ENCODE measurements at places on chromosomes 6 and 20.

DNA sequence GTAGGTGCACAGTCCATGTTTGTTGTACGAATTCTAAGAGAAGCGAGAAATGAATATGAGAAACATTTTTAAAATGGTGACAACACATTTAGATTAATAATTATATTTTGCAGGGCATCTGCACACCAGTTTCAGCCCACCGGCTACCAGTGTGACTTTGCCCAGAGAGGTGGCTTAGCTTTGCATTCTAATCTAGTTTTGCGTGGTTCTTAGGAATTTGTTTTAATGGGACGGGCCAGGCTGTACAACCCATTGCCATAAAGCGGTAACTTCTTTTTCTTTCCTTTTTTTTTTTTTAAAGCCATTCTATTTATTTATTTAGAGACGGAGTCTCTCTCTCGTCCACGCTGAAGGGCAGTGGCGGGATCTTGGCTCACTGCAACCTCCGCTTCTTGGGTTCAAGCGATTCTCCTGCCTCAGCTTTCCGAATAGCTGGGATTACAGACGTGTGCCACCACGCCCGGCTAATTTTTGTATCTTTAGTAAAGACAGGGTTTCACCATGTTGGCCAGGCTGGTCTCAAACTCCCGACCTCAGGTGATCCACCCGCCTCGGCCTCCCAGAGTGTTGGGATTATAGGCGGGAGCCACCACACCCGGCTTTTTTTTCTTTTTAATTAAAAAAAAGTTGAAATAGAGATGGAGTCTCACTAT lies 829 bp downstream of the MANBAL start:
- DNase-seq = no peak

DNA sequence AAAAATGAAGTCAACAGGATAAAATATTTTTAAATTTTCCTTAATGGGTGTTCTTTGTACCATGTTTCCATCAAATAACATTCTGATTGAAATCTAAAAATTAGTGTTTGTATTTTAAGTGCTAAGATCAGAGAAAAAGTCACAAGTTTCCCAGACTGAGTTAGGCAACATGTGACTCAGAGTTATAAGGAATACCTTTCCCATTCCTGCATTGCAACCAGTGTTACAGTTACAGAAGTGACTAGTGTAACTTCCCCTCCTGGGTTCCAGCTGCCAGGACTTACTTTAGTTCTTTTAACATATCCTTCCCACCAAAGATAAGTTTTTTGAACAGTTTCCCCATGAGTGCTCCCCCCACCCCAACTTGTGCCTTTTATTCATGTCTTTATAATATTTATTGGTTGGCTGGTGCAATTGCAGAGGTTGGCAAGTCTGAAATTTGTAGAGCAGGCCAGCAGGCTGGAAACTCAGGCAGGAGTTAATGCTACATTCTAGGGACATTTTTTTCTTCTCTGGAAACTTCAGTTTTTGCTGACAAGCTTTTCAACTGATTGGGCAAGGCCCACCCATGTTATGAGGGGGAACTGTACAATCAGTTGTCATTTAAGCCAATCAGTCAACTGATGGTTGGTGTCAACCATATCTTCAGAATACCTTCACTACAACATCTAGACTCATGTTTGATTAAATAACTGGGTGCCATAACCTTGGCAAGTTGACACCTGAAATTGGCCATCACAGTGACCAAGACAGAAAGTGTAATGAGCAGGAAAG lies 22.9 kb upstream of the ESR1 start:
- DNase-seq = no peak

DNA sequence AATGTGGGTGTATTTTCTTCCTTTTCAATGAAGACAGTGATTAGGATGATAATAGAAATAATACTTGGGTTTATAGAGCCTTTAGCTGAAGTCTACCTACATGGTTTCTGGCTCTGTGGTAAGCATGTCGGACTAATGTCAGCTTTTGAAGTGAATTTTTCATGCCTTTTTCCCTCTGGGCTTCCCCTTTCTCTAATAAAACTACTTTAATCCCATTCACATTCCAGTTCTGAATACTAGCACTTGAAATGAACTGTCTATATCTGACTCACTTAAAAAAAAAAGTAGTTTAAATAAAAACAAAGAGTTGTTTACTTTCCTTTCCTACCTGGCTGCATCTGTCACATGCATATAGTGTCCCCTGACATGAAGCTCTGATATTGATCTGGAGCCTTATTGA lies 545.9 kb upstream of the FLRT3 start:
- DNase-seq = no peak

GRCh38 chr6:4451081-4451480 lies 315.7 kb upstream of the ECI2 start:
- DNase-seq = no peak

DNA sequence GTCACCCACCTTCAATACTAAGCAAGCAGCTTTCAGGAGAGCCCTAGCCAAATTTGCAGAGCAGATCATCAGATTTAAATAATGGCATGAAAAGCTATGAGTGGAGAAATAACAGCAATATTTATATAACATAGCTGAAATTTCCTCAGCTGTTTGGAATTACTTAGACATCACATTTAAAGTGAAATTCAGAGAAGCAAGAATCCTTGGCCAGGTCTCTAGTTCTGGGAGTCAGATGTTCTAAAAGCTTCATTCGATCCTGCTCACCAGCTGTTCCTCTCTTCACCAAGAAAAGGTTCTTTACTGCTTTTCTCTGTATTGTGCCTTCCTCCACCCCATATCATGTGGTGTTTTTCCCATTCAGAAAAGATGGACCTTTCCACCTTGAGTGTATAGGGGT lies 152.3 kb upstream of the JAG1 start:
- no peak for DNase-seq

DNA sequence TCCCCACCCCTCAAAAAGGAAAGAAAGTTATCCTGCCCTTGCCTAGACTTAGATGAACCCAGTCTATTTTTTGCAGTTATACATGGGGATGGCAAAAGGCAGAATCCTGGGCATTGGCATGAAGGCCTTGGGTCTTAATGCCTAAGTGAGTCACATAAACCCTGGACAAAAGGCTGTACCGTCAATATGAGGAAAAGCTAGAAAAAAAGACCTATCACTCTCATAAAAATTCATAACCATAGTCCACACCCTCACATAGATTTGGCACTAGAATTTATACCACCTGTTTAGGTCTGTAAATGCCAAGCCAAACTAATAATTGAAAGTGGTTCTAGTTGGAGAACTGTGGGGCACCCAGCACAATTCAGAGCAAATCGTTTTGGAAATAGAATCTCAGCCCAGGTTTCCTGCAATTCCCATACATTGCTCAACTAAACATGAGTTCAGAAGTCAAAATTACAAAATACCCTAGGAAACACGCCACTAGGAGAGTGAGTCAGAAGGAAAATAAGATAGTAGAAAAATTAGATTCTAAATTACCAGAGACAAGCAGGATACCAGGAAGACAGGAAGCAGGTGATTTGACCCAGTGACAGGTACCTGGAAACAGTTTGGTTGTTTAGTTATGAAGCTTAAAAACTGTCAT lies 70.4 kb upstream of the FUCA2 start:
- DNase-seq = no peak

DNA sequence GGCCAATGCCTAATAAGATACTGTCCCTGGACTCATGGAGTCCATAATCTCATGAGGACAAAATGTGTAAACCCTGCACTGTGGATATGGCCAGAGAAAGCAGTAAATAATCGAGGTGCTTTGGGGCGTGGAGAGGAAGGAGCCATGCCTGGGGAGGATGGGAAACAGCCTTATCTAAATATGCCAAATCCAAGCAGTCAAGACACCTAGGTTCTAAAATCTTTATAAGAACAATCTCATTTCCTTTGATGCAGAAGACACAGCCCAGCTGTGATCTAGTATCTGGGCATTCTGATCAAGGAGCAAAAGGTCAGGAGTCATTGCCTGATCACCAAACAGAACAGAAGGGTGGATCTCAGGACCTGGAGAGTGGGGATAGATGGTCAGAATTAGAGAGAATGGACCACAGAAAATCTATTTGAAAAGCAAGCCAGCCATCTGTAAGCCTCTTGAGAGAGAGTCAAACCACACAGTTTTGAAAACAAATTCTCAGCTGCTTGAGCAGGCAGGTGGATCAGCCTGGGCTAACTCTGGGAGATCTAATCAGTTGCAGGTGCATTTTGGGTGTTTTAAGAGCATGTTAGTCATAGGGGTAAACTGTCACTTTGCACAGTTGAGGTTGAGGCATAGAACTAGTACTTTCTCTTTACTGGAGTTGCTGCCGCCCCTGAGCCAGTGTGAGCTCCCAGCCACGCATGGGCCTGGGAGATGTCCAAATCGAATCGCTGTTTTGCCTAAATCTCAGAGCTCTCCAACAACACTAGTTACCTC lies 130.8 kb upstream of the TNFAIP3 start:
- no peak for DNase-seq

DNA sequence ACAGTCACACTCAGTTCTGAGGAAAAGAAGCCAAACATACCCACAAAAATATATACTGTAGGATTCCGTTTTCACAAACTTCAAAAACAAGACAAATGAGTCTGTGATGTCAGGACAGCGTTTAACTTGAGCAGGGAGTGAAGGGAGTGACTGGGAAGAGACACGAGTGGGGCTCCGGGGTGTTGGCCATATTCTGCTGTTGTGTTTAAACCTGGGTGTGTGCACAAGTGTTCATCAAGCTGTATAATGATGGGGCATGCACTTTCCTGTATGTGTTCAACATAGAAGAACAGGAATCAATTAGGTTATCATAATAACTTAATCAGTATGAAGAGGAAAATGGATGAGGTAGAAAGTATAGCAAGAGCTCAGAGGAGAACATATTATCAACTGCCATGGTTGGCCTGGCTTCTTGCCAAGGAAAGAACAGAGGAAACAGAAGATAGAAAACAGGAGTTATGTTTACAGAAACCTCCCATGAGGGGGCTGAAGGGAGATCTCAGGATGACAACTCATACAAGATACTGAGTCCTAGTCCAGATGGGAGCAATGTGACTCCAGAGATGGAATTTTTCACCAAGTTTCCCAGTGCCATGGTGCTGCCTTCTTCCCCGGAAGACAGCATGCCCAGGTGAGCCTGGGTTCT lies 15.1 kb upstream of the AFDN start:
- no peak for DNase-seq

GRCh38 chr6:42274898-42275297 lies 57.2 kb upstream of the MRPS10 start:
- no peak for DNase-seq

- DNase-seq = no peak
Observed at GRCh38 chr20:1874450-1875182, 20.6 kb upstream of the SIRPA start.

DNA sequence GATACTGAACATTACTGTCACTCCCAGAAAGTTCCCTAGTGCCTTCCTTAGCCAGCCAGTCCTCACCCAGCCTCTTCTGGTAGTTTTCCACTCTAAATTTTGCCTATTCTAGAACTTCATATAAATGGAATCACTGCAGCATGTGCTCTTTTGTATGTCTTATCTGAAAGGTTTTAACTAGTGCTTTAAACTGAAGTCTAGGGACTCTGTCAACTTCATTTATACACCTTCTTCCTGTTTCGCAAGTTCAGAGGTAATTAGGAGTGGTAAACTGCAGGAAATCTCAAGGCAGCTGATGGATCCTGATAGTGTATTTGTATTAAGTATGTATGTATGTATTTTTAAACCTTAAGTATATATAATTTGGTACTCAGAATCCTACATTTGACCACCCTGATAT lies 94.3 kb downstream of the TCP11 start:
- no peak for DNase-seq

- no peak for DNase-seq
Observed at GRCh38 chr6:145309842-145310535, 425.3 kb downstream of the EPM2A start.

DNA sequence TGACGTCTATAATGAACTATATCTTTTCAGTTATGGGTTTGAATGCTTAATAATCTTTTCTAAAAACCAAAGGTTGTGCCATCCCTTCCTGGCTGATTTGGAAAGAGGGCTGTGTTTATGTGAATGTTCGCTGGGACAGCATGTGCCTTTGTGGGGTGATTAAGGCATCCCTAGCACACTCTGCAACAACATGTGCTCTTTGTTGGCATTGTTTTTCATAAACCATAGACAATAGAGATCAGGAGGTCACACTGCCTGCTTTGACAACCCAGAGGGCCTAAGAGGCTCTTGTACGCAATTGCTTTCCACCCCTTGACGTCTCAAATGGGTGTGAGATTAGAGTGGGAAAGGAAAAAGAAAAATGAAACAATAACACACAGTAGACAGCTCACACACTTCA lies 116.0 kb downstream of the LRRC1 start:
- DNase-seq = no peak

DNA sequence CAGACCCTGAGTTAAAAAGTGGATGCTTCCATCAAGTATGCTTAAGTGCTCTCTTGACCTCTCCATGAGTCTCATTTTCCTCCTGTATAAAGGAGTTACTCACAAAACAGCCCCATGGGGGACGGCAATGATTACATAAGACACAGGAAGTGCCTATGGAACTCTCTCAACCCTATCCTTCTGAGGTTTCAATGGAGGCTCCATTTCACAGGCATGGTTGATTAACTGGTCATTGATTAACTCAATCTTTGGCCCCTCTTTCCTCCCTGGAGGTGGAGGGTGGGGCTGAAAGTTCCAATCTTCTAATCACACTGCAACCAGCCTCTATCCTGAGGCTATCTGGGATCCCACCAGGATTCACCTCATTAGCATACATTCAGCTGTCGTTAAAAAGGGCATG lies 29.3 kb downstream of the CST8 start:
- no peak for DNase-seq

DNA sequence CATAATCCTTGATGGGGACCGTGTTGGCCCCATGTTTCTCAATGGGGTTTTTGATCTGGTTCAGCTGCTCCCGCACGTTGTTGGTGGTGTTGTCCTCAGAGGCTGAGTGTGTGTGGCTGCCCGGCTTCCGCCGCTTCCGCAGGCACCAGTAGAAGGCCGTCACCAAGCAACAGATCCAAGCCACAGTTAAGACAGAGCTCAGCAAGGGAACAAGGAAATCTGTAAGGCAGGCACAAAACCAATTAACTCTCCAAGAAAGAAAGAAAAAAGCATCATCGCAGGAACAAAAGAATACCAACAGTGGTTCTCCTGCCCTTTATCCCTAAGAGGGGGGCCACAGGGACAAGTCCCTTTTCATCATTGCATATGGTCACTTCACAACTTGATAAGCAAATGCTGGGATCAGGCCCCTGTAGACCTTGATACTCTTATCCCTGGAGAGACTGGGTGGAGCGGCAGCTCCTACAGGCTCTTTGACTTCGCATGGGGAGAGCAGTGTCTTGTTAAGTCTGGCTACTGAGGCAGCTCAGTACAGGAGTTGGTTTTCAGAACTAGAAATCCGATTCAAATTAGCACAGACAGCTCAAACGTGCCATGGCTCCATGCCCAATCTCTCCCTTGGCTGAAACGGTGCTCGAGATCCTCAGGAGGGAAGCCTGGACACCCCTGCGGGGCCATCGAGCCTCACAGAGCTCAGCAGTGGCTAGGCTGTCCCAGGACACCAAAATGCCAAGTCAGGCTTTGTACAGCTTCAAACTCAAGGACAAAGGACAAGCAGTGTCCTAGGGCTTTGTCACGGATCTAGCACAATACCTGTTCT lies 33.9 kb downstream of the JAG1 start:
- no peak for DNase-seq

GRCh38 chr20:59182401-59183044 lies 18.9 kb downstream of the ZNF831 start:
- DNase-seq = no peak
